Activated T-helper 17 cell treated with anti-CD3 and anti-CD28 coated beads, Interleukin-2, amount 50 U/mL, for 72 hours (primary cell): ENCODE measurements at places on chromosomes 3 and 15. TPM values are rescaled to one million over a fixed set of nuclear protein-coding genes. Genes with fewer than 3 reads are reported as not detected.

PLXNA1 gene
- 9.3 TPM for total RNA-seq

- ATAC-seq = peak; percentile 33
Observed at GRCh38 chr15:20340331-20340811, 201.2 kb downstream of the GOLGA6L6 start.

GRCh38 chr15:71042356-71042922, 72.8 kb upstream of the THSD4 start:
- no peak for ATAC-seq

- no peak for ATAC-seq
Observed at GRCh38 chr3:31911643-31912042, 69.4 kb downstream of the OSBPL10 start.

SFMBT1 gene
- 29.9 TPM for total RNA-seq

DNA sequence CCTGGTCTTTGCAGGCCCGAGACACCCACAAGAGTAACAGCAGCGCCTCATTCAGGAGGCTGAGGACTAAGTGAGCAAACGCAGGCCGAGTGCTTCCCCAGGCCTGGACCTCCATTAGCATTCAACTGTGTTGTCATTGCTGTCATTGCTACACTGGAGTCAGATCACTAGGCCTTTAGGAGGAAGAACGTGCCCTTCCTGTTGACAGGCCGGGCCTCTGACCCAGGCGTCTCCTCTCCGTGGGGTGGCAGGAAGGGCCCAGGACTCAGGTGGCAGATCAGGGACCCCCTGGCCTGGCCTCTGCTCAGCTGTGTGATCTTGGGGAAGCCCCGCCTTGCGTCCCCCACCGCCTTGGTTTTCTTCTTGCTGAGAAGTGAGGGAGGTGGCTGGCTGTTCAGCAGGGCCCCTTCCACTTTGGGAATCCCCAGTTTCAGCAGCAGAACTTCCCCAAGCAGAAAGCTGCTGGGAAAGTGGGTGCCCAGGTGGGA, 19.1 kb downstream of the ZDHHC19 start:
- peak; percentile 64 for ATAC-seq
